GM10248 (cell line): ENCODE measurements at places on chromosomes 5 and 9.

- DNase-seq: no peak
Measured at GRCh38 chr9:10855847-10856246, 243.0 kb upstream of the PTPRD start.

DNA sequence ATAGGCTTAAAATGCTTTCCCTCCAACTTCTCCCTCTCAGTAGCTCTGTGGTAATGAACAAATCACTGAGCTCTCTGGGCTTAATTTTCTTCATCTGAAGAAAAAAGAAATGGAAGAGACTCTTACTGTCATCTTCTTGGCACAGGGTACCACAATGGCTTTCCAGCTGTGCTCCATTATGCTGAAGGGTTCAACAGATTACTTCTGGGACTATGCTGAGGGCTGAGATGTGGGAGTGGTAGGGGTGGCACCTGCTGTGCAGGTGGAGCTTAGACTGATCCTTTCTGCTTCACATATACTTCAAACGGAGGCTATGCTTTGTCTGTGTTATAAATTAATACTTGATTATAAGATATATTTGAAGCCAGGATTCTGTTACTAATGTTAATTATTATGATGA lies 840.2 kb upstream of the C9orf72 start:
- DNase-seq: no peak

- no peak for DNase-seq
Measured at GRCh38 chr9:92769990-92770359, 5.3 kb upstream of the BICD2 start.

- no peak for DNase-seq
Measured at GRCh38 chr5:116303810-116304209, 219.0 kb downstream of the COMMD10 start.

- no peak for DNase-seq
Measured at GRCh38 chr5:77971776-77972468, 195.8 kb upstream of the TBCA start.

DNA sequence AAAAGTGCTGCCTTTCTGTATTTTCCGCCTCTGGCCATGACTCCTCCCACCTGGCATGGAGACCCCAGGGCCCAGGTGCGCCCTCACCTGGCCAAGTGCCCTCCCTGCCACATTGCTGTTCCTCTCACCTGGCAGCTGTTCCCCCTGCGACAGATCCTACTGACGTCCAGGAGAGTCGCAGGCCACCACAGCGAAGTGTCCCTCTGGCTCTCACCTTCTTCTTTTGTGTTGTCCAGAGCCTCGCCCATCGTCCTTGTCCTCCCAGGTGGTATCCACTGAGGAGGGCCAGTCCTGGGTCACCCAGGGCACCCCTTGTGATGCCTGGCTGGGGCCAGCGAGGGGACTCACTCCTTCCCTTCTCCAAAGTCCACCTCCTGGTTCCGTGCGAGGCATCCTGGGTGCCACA lies 2.6 kb downstream of the NKD2 start:
- peak; percentile 80 for DNase-seq

GRCh38 chr9:99002706-99003105 lies 59.0 kb downstream of the COL15A1 start:
- no peak for DNase-seq

- no peak for DNase-seq
Measured at GRCh38 chr9:100884518-100884917, 144.0 kb upstream of the PLPPR1 start.

GRCh38 chr9:84615544-84615943 lies 54.0 kb upstream of the NTRK2 start:
- no peak for DNase-seq

DNA sequence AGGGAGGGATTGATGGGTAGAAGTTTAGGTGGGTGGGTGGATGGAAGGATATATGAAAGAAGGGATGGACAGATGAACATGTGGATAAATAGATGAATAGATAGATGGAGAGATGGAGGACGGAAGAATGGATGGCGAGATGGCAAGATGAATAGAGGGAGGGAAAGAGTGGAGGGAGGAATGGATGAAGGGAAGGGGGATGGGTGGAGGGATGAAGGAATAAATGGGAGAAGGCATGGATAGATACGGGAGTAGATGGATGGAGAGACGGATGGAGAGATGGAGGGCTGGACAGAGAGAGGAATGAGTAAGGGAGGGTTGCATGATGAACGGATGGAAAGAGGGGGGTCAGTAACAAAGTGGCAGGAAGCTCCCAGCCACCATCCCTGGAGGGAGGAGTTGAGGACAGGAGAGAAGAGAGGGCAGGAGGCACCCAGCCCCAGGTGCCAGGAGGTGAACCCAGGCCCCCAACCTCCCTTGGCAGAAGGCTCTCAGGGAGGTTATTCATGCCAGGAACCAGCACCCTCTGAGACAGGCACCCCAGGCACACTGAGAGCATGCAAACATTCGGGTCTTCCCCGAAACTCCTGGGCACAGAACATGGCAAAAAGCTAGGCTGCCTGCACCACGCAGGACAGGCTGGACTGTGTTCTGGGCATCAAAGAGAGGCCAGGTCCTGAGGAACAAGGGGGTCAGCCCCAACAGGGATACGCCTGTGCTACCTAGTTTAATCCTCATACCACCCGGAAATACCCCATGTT lies 9.1 kb downstream of the SARDH start:
- DNase-seq: no peak

GRCh38 chr5:17339841-17340240 lies 122.4 kb downstream of the BASP1 start:
- no peak for DNase-seq
